Endothelial cell of umbilical vein (primary cell): ENCODE measurements at places on chromosomes 1 and 21. TPM values are rescaled to one million over a fixed set of nuclear protein-coding genes. Genes with fewer than 3 reads are reported as not detected.
A peak's percentile ranks its signal among the peaks of the same experiment; 100 is the strongest.

- DNase-seq, result peak; percentile 98
These were observed 197.9 kb downstream of the DYRK1A start for GRCh38 chr21:37564341-37564923.

DNA sequence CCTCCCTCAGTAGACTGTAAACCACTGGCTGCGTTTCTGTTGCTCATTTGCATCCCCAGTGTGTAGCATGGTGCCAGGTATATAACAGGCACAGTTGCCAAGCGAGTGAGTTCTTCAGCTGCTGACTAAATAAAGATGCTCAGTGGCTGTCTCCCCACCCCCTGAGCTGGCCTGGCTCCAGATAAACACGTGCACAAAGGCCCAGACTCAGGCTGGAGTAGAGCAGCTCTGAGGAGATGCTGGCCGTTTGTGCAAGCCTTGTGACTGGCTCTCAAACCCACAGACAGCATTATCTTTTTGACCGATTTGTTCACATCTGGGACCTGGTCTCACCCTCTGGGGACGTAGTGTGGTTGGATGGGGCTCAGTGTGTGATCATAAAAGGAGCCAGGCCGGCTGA is 7.1 kb downstream of the CHRNB2 start:
- DNase-seq, result no peak

DNA sequence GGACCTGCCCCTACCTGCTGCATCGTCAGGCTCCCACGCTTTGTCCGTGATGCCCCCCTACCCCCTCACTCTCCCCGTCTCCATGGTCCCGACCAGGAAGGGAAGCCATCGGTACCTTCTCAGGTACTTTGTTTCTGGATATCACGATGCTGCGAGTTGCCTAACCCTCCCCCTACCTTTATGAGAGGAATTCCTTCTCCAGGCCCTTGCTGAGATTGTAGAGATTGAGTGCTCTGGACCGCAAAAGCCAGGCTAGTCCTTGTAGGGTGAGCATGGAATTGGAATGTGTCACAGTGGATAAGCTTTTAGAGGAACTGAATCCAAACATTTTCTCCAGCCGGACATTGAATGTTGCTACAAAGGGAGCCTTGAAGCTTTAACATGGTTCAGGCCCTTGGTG is 8.9 kb downstream of the SPATA46 start:
- no peak for DNase-seq

DNA sequence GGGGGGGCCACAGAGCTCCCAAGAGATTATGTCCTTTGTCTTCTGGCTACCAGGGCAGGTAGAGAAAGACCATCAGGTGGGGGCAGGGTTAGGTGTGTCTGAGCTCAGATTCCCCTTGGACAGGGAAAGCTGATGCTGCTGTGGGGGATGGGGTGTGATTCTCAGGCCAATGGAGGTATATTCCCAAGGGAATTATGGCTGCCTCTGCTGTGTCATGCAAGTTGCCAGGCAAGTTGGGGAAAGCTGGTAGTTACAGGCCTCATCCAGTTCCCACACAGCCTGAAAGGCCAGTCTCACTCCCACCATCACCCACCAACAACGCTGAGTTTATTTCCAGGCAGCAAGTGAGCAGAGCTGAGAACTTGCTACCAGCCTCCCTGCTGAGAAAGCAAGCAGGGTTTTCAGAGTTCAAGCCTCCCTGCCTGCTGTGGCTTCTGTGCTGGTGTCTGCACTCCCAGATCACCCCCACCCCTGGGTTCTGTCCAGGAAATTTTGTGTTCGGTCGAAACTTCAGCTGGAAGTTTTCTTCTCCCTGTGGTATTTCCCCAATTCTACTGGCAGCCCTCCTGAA is 21.3 kb downstream of the IFI16 start:
- no peak for DNase-seq

DNA sequence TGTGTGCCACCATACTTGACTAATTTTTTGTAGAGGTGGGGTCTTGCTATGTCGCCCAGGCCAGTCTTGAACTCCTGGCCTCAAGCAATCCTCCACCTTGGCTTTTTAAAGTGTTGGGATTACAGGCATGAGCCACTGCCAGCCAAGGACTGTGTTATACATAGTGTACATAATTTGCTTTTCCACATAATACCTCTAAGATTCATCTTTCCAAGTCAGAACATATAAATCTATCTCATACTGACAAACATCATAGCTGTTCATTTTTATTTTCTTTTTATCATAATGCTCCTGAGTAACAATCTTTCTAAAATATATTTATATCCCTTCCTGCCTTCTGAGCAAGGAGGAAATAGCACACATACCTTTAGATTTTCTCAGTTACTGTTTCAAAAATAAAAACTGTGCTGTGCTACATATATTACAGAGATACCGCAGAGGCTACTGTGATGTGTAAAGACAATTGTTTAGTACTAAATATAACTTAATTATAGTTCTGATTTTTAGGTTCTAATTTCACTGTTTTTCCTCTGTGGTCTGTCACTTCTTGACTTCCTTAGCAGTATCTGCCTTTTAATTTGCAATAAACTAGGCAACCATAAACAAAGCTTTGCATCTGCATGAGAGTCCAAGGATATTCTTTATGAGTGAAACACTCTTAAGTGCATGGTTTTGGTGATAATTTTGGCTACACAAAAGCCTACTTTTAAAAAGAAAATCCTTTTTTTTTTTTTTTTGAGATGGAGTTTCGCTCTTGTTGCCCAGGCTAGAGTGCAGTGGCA is 59.3 kb downstream of the EYA3 start:
- peak; percentile 75 for DNase-seq

The GIPC2 gene
- 2.1 and 2.8 TPM in 2 replicates for polyA plus RNA-seq

The F5 gene
- not detected in 2 replicates for polyA plus RNA-seq

The C1orf167 gene
- not detected in 2 replicates for polyA plus RNA-seq

DNA sequence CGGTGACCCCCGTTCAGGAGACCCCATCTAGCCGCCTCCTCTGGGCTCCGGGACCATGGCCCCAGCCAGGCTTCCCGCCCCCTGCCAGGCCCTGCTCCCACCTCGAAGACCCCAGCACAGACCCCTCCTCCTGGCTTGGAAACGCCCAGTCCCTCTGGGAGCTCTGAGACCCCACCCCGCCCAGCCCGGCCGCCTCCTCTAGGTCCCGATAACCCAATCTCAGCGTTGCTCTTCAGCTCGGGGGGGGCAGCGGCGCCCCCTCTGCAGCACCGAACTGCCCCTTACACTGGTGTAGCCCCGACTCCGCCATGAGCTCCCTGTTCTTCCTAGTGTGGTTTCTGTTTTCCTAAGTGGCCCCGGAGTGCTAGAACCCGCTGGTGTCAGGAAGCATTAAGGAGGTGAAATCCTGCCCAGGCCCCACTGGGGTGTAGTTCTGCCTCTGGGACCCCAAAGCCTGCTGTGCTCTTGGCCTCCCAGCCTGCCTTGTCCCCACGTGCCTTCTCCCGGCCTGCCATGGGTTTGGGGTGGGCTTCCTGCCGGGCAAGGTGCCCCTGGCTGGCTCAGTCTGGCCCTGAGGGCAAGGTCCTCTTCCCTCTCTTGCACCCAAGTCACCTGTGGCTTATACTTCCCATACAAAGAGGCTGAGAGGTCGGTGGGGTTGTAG is 10.7 kb upstream of the MMEL1 start:
- DNase-seq, result no peak

The KCNJ15 gene
- polyA plus RNA-seq, result 1.5 and 2.4 TPM in 2 replicates
